ENCODE measurements at places on chromosomes 12 and 14. TPM values are rescaled to one million over a fixed set of nuclear protein-coding genes. Genes with fewer than 3 reads are reported as not detected.

- DNase-seq, result peak; percentile 50
Observed at GRCh38 chr12:52203079-52203921, 11.5 kb upstream of the KRT80 start.

The ANKRD52 gene
- 46.3 TPM for total RNA-seq

- no peak for DNase-seq
Observed at GRCh38 chr14:95140060-95140858, 17.1 kb downstream of the DICER1 start.

DNA sequence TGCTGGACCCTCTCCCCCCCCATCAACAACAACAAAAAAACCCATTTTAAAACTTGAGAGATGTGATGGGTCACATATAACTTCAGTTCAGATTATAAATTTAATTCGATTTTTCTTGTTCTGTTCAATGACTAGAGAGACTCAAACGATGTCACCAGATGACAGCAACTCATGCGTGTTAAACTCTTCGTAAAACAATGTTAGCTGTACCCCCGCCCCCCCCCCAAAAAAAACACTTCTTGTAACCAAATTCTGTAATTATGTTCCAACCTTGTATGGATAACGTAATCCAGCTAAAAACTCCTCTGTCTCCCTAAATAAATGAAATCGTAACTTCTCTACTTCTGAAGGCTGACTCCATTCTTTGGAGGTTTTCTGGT is 614 bp upstream of the NACA start:
- DNase-seq, result no peak

The ZNF385A gene
- total RNA-seq, result 8.4 TPM

The TAS2R19 gene
- 5.7 TPM for total RNA-seq

DNA sequence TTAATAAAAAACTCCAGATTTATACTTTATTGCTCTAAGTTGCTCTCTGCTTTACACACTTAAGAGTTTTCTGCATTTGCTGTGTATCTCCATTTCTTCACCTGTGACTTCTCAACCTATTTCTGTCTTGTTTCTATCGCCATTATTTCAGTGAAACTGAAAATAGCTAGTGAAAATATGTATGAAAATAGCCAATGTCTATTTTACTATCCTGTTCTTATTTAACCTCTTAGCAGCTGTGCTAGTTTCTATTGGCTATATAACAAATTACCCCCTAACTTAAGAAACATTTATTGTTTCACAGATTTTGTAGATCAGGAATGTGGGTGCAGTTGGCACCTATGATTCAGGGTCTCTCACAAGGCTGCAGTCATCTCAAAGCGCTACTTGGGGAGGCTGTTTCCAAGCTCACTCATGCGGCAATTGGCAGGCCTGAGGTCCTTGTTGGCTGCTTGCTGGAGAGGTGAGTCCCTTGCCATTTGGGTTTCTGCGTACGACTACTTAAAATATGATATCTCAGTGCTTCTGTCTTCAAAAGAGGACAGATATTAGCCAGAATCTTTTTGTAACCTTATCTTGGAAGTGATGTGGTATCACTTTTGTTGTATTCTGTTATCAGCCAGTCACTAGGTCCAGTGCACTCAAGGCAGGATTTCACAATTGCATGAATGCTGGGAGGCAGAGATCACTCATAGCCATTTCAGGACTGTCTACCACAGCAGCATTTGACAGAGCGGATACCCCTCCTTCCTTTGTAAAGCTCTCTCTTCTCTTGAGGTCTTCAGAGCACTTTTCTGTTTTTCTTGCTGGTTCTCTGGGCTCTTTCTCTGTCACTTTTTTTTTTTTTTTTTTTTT is 7.2 kb downstream of the ERC1 start:
- DNase-seq, result peak; percentile 77

- DNase-seq, result no peak
Observed at GRCh38 chr12:10563966-10564365, 49.4 kb downstream of the MAGOHB start.

Data from Caco-2 (cell line).